ENCODE measurements at places on chromosomes 7 and 10.

- DNase-seq = no peak
Observed at GRCh38 chr10:33241351-33241750, 93.1 kb downstream of the NRP1 start.

GRCh38 chr7:90067171-90067570 is 87.1 kb upstream of the STEAP1 start:
- no peak for DNase-seq

- DNase-seq = no peak
Observed at GRCh38 chr7:135160098-135160857, 10.2 kb downstream of the CYREN start.

DNA sequence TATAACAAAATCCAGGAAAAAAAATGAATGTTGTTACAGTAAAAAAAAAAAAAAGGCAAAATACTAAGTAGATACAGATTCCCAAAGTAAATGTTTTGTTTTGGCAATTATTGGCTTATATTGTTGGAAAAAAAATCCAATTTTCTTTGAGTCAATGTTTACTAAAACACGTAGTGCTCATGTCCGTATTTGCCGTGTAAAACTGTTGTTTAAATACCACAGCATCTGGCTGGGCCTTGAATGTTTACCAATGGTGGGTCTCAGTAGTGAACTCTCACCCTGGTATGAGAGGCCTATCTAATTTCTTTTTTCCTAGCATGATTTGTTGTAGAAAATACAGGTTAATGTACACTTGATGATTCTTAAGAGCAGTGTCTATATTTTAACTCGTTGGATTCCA is 41.4 kb upstream of the SLC26A5 start:
- no peak for DNase-seq

- DNase-seq = no peak
Observed at GRCh38 chr7:17854261-17855047, 85.8 kb downstream of the SNX13 start.

DNA sequence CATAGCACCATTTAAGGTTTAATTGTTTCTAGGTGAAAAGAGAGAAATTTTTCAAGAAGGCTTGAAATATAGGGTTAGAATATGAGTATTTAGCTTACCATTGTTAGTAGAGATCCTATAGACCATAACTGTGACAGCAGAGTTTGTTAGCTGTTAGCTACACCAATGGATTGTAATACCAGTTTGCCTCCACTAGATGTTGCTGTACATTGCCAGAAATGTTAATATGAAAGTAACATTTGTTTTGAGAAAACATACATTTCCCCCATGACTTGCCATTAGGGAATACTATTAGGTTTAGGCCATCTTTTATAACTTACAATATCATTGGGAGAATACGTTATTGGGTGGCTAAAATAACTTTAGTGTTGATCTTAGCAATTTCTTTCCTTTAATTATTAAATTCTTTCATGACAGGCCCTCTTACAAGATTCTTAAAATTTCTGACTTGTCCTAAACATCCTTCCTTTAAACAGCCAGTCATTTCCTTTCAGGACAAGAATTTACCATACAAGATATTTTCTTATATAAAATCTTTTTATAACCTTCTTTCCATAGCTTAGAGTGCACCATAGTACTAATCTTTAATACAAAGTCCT is 39.5 kb downstream of the ZNF117 start:
- no peak for DNase-seq

- no peak for DNase-seq
Observed at GRCh38 chr7:117008886-117009531, 55.7 kb downstream of the ST7 start.

- no peak for DNase-seq
Observed at GRCh38 chr7:69395061-69395714, 203.1 kb upstream of the AUTS2 start.

DNA sequence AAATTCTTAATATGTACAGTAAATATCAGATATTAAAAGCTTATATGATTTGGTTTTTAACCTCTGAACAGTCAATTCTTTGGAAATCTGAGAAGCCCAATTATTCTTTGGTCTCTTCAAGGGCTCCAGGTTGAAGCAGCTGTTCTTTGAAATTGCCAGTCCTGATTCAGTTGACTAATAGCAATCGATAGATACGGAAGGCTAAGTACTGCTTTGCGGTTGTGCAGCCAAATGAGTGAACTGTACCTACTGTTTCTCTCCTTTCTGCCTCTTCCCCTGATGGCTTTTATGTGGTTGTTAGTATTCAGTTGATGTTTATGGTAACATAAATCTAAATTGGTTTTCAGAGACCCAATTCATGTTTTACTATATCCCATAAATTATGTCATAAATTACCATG is 103.1 kb upstream of the RPA3 start:
- DNase-seq = no peak

GRCh38 chr7:24191362-24191761 is 92.6 kb upstream of the NPY start:
- no peak for DNase-seq

GRCh38 chr10:96858706-96859050 is 26.6 kb downstream of the LCOR start:
- no peak for DNase-seq

- no peak for DNase-seq
Observed at GRCh38 chr10:6476989-6477388, 103.1 kb downstream of the PRKCQ start.

Data from activated effector memory CD4-positive, alpha-beta T cell treated with Interleukin-2 at 50 U/mL for 16 hours (primary cell).